ENCODE measurements at places on chromosomes 4 and X.

DNA sequence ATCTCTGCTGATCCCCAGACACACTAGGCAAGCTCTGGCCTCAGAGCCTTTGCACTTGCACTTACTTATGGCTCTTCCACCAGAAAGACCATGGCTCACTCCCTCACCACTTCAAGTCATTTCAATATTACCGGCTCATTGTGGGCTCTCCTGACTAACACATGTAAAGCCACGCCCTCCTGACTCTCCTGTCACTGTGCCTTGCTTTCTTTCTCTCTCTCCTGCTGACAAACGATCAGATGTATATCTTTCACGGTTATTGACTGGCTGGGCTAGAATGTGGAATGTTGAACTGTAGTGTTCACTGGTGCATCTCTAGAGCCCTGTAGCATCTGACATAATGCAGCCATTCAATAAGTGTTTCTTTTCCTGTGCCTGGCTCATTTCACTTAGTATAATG, 425.1 kb downstream of the RAB28 start:
- no peak for DNase-seq

DNA sequence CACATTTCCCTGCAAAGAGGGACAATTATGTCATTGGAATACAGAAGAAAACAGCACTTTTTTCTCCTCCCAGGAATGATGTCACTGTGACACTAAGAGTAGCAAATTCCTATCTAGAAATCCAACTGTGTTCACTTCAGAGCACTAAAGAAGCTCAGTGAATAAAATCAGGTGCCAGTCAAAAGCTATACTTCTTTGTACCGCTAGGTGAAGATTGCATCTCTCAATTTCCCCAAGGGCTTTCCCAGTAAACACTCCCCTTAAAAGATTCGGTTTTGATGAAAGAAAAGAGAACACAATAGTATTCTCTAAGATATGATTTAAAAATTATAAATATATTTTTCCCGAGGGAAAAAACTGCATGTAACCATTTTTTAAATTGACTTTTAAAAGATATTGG, 104.7 kb upstream of the MID1 start:
- DNase-seq = no peak

DNA sequence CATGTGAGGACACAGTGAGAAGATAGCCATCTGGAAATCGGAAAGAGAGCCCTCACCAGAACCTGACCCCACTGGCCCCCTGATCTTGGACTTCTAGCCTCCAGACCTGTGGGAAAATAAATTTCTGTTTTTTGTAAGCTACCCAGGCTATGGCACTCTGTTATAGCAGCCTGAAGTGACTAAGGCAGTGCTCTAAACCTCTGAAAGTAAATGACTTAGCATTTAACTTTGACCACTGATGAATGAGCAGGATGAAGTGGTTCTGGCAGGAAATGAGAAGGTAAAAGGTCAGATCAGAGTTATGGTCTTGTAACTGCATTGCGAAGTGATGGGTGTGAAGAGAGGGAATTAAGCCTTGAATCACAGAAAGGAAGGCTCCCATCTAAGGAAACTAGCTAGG, 17.0 kb downstream of the GPAT3 start:
- DNase-seq = no peak

DNA sequence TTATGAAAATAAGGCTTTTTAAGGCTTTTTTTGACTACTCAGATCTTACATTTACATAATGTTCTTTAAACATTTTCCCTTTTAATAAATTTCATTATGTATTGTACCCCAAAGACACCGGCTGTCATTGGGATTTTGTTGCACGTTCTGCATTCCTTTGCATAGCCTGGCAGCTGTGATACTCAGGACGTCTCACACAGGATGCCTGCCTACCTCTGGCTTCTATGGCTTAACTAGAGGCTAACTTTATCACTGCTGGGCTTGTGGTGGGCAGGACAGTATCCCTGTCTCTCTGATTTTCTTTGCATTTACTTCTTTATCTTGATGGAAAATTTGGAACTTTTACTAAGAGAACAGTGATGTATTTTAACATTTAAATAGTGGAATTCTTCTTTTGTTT, 147.8 kb downstream of the BMPR1B start:
- DNase-seq = no peak

GRCh38 chr4:126209147-126209546, 894.4 kb downstream of the FAT4 start:
- DNase-seq = no peak

GRCh38 chr4:176664964-176665363, 127.8 kb downstream of the VEGFC start:
- no peak for DNase-seq

DNA sequence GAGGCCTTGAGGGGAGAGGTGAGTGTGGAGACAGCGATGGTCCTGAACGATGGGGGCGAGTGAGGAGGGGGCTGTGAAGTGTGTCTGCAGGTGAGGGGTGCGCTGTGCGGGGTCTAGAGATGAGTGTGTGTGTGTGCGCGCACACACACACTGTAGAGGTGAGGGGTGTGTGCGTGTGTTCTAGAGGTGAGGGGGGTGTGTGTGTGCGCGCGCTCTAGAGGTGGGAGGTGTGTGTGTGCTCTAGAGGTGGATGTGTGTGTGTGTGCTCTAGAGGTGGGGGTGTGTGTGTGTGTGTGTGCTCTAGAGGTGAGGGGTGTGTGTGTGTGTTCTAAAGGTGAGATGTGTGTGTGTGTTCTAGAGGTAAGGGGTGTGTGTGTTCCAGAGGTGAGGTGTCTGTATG, 574 bp downstream of the BST1 start:
- no peak for DNase-seq

DNA sequence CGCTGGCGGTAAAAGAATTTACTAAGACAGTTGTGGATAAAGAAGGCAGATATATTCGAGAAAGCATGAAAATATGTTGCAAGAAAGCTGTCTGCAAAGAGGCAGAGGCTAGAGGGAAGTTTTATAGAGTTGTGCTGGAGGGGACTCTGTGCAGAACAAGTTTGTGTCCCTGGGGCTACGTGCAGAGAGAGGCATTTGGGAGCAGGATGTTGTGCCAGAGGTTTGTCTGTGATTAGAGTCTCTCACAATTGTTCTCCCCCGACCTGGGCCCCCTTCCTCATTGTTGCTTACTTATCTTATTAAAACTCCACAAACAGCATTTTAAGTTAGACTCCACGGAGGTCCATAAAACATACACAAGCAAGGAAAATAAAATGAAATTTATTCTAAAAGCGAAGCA, 831.3 kb downstream of the NLGN4X start:
- no peak for DNase-seq

DNA sequence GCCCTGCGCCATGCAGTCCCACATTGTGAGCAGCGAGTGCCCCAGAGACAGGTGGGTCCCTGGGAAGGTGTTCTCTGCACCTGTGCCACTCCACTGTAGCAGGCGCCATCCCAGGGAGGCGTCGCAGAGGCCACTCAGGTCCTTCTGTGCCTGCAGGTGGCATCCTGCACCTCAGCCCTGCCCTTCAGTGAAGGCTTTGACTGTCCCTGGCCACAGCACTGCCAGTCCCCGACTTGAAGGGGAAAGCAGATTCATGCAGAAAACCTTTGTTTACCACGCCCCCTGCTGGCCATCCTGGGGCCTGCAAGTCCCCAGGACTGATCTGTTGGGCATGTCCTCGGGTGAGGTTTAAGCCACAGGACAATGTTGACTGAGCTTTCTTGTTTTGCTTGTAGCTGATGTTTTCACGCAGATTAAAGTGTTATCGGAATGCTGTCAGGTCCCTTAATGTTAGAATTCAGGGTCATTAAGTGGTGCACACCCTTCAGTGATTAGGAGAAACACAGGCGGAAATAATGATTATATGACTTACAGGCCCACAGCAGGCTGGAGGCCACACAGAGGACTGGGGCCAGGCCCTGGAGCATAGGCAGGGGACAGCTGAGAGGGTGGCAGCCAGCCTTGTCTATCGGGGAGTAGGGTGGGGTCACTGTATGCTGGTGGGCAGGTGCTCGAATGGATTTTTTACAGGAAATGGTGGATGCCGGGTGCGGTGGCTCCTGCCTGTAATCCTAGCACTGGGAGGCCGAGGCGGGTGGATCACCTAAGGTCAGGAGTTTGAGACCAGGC, 5.0 kb downstream of the TACC3 start:
- peak; percentile 77 for DNase-seq

GRCh38 chr4:111671756-111672155, 473.5 kb upstream of the FAM241A start:
- no peak for DNase-seq

DNA sequence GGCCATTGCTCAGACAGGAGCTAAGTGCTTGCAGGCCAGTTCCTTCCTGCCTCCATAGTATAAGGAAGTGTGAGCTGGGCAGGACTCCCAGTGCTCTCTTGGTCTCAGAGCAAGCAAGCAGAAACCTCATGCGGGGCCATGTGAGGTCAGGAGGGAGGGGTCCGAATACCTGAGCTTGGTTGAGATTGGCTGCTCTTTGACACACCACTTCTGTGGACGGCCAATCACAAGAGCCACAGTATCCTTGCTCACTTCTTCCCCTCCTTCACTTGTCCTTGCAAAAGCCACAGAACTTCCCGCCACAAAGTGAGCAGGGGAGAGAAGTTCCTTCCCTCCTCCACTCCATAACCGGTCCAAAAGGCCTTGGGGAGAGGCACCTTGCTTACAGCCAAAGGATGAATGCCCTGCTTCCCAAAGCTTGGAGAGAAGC, 56.7 kb downstream of the PRPS1 start:
- no peak for DNase-seq

GRCh38 chrX:154372612-154373022, 1.8 kb downstream of the FLNA start:
- no peak for DNase-seq

DNA sequence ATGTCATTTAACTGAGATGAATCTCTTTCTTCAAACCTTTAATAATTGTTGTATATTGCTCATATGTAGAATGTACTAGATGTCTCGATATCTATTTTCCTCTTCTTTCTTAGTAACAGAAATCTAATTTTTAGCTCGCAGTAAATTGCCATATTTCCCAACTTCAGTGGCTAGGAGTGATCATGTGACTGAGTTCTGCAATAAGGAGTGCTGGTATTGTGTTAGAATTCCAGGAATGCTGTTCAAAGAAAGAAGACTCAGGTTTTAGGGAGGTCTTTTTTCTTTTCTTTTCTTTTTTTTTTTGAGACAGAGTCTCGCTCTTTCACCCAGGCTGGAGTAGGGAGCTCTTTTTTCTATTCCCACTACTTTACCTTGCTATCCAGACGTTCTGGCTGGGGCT, 81.7 kb downstream of the SLC10A7 start:
- DNase-seq = no peak

DNA sequence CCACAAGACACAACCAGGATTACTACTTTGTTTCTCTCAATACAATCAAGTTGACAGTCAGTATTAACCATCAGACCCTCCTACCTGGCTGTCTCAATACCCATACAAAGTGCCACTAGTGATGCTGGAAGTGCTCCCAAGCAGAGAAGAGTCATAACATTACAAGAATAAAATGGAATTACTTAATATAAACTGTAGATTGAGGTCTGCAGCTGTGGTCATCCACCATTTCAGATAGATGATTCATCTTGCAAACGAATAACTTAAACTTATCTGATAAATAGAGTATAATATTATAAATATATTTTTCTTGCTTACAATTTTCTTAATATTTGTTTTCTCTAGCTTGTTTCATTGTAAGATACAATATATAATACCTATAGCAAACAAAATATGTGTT, 1034.2 kb upstream of the PCDH10 start:
- DNase-seq = no peak

GRCh38 chr4:171812333-171812664, 905 bp upstream of the GALNTL6 start:
- no peak for DNase-seq

- no peak for DNase-seq
These were observed 29.8 kb downstream of the FAM149A start for GRCh38 chr4:186134257-186134656.

DNA sequence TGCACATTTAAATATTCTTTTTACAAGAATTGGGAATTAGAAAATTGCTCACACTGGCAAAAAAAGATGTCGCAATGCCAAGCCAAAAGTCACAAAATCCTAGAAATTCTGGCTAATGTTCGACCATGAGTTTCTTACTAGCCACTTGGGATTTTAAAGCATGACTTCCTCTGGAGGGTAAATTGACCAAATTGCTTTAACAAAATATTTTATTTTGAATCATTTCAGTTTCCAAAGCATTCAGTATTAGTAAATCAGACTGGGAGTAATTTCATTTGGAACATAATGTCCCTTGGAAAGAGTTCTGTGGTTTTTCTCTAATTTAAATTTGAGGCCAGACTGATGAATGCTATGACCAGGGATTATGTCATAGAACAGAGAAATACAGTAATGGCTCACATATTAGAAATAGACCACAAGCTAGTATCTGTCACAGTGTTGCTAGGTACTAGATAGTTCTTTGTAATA, 7.6 kb upstream of the CXCL5 start:
- no peak for DNase-seq

GRCh38 chr4:41452484-41453225, 85.3 kb upstream of the LIMCH1 start:
- DNase-seq = no peak

DNA sequence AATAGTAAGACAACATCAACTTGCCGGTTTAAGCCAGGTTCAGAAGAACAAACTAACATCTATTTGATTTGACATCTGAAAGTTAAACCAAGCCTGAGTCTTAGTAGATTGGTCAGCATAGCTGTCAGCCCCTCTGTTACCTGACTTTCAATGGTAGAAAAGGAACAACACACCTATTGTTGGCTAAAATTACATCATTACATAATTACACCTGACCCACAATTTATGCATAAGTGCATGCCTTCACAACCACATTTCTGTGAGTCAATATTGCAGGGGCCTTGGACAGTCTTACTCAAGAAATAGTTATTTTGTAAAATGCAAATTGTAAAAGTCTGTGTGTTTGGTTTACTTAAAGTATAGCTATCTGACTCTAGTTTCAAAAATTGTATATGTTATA, 36.2 kb downstream of the EGFL6 start:
- DNase-seq = no peak

- DNase-seq = no peak
These were observed 37.4 kb upstream of the SPON2 start for GRCh38 chr4:1209821-1210220.

DNA sequence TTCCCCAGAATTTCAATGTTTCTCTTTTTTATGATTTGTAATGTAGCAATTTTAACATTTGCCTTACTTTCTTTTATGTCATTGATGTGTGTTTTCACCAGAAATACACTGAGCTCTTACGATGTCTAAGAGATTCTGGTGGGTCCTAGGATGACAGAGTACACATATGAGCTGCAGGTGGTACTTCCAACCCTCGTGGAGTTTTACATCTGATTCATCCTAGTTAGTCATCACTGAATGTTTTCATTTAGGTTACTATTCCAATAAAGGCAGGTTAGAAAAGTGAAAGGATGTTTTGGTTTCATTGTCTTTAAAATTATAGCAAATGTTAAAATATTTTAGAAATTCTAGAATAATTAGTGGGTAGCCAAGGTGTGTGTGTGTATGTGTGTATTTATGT, 605.9 kb downstream of the ADGRL3 start:
- DNase-seq = no peak

GRCh38 chr4:117134386-117134785, 49.0 kb upstream of the TRAM1L1 start:
- DNase-seq = no peak

GRCh38 chr4:129098531-129099001, 2.6 kb downstream of the C4orf33 start:
- DNase-seq = no peak

Data from activated CD8-positive, alpha-beta memory T cell treated with anti-CD3 and anti-CD28 coated beads for 4 hours (primary cell).